ENCODE measurements at places on chromosomes 11 and 22.

- no peak for DNase-seq
Measured at GRCh38 chr11:113778111-113778910, 1.3 kb upstream of the CLDN25 start.

DNA sequence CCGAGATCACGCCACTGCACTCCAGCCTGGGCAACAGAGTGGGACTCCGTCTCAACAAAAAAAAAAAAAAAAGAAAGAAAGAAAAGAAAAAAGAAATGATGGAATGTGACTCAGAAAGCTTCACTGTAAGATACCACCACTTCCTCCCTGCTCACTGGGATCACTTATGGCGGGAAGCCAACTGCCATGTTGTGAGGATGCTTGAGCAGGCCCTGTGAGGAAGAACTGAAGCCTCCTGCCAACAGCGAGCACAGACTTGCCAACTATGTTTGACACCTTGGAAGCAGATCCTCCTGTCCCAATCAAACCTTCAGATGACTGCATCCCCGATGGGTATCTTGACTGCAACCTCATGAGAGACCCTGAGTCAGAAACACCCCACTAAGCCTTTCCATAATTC lies 8.3 kb downstream of the SEC14L6 start:
- no peak for DNase-seq

- no peak for DNase-seq
Measured at GRCh38 chr22:23065069-23065451, 5.3 kb upstream of the GNAZ start.

DNA sequence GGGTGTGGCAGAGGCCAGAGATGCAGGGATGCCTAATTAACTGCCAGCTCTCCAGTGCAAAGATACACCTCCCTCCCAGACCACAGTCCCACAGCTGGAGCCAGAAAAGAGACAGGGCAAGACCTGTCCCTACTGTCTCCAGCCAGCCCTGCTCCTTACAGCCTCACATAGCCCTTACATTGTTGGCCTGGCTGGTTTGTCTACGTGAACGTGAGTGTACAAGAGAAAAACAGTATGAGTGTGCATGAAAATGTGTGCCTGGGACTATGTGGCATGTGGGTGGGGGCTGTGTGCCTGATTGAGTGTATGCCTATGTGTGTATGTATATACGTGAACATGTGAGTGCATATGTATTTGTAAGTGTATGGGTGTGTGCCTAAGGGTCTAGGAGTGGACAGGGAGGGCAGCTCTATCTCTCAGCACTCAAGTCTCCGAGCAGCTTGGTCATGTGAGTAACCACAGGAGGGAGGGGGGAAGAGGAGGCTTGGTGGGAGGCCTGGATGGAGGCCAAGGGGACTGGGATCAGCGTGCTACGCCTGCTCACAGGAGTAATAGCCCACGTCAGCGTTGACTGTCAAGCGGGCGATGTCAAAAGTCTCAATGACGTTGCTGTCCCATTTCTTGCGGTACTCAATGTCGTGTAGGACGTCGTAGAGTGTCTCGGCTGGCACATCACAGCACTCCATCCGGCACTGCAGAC lies 6.6 kb upstream of the ARAP1 start:
- DNase-seq: no peak

- DNase-seq: no peak
Measured at GRCh38 chr22:44667829-44668189, 34.2 kb upstream of the PRR5 start.

- DNase-seq: no peak
Measured at GRCh38 chr22:47044722-47045535, 282.5 kb downstream of the TBC1D22A start.

DNA sequence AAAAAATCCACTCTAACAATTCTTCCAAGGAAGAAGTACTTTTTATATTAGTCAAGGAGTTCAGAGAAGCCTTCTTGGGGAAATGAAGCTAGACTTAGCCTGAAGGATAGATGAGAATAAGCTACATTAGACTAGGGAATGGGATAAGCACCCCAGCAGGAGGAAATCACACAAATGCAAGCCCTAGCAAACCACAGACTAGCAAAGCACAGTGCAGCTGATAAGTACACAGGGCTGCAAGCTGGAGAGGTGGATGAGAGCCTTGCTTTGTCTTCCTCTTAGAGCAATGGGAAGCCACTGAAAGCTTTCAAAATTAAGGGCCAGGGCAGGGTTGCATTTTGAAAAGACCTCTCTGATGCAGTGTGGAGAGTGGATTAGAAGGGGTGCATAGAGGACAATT lies 946.2 kb downstream of the LRRC4C start:
- no peak for DNase-seq

GRCh38 chr11:6717426-6717825 lies 34.3 kb upstream of the MRPL17 start:
- DNase-seq: no peak

DNA sequence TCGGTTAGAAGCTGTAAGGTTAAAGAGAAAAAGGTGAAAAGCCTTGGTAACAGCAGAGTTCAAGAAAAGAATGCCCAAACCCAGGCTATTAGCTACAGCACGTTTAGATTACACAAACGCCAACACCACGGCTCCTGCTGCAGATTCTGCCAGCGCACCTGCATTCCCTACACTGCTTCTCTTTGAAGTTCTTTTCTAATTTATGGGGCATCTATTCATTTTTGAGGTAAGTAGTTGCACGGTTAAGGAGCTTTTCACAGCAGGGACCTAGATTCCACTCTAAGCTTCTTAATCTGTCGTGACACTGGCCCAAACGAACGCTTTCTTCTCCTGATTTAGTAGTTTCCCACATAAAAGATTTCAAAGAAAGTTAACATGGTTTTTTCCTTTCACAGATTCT lies 38.0 kb upstream of the CHKA start:
- no peak for DNase-seq

DNA sequence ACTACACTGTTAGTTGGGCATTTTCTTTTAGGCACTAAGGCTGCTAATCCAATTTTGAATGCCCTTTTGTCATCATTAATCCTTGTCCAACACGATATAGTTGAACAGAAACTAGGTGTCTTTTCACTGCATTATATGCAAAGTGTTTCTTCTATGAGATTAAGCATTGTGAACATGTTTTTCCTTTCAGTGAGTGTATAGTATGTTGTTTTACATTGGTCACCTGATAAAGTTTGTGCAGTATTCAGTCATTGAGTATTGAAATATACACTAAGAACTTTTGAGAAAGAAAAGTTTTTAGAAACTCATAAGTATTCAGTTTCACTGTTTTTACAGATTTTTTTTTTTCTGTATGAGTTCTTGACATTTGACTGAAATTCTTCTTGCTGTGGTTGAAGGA lies 59.0 kb downstream of the ZC3H12C start:
- no peak for DNase-seq

GRCh38 chr11:111327908-111328624 lies 29.7 kb downstream of the POU2AF3 start:
- no peak for DNase-seq

DNA sequence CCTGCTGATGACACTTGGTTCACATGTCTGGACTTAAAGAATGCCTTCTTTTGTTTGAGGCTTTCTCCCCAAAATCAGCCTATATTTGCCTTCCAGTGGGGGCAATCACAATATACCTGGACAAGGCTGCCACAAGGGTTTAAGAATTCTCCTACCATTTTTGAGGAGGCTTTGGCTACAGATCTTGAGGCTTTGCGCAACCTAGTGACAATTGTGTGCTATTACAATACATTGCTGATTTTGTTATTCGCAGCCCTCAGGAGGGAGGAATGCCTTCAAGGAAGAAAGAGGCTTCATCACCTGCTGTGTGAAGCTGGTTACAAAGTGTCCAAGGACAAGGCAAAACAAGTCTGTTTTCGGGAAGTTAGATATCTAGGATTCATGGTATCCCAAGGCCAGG lies 50.8 kb upstream of the OR4C15 start:
- DNase-seq: no peak

DNA sequence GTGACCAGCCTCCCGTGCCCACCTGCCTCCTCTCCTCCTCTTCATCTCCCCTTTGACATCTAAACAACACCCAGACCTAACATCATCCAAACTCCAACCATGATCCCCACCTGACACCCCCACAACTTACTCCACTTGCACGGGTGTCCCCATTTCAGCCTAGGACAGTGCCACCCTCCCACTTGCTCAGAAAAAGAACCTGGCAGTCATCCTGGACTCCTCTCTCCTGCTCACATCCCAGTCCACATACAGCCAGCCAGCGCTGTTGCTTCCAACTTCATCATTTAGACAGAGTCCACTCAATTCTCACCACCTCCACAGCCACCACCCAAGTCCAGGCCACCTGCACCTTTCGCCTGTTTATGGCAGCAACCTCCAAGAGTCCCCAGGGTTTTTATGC lies 485.7 kb downstream of the MN1 start:
- DNase-seq: no peak

DNA sequence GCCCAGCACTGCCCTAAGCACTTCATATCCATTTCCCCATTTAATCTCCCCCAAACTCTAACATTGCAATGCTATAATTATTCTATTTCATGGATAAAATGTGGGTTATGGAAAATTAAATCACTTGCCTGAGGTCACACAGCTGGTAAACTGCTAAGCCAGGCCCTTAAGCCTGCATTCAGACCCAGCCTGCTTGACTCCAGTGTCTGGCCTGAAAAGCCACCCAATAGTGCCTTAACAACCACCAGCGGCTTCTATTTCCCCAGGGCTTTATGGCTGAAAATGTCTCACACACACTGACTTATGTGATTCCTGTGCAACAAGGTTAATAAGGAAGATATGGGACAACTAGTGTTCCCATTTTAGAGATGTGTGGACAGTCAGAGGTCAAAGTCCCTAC lies 178.5 kb upstream of the SNX19 start:
- DNase-seq: no peak

DNA sequence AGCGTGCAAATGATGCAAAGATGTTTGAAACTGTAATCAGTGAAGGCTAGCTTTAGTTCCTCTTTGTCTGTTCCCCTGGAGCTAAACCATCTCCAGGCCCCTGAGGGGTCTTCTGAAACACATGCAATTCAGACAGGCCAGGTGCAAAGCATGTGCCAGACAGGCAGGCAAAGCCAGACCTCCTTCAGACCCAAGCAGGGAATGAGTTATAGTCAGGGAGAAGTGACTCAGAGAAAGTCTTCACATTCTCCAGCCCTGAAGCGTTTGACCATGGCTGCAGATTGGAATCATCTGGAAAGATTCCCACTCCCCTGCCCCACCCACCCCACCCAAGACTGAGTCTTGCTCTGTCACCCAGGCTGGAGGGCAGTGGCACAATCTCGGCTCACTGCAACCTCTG lies 187.0 kb upstream of the ISX start:
- DNase-seq: no peak

- DNase-seq: no peak
Measured at GRCh38 chr22:44247346-44247745, 65.4 kb downstream of the SHISAL1 start.

DNA sequence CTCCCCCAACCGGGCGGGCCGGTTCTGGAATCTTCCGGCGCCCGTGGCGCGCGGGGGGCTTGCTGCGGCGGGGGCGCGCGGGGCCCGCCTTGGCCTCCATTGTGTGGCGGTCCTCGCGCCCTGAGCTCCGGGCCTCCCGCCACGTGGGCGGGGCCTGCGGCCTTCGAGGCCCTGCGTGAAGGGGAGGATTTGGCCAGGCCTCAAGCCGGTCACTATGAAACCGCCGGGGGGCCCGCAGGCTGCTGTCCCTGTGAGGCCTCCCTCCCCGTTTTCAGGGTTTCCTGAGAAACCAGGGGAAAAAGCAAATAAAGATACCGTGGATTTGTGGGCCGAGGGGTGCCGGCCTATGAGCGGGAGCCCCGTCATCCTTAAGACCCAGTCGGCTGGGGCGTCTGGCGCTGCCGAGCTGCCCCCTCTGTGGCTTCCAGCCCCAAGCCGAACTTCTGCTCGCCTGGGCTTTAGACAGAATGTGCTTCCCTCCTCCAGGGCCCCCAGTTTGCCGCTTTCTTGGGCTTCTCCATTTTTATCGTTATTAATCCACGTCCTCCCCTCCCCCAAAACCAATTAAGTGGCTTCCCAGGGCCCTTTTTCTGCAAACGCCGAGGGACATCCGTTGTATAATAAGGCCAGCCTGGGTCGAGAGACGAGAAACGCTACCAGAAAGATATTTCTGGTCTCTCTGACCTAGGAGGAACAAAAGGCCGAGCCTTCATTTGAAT lies 602 bp downstream of the EWSR1 start:
- DNase-seq: no peak

DNA sequence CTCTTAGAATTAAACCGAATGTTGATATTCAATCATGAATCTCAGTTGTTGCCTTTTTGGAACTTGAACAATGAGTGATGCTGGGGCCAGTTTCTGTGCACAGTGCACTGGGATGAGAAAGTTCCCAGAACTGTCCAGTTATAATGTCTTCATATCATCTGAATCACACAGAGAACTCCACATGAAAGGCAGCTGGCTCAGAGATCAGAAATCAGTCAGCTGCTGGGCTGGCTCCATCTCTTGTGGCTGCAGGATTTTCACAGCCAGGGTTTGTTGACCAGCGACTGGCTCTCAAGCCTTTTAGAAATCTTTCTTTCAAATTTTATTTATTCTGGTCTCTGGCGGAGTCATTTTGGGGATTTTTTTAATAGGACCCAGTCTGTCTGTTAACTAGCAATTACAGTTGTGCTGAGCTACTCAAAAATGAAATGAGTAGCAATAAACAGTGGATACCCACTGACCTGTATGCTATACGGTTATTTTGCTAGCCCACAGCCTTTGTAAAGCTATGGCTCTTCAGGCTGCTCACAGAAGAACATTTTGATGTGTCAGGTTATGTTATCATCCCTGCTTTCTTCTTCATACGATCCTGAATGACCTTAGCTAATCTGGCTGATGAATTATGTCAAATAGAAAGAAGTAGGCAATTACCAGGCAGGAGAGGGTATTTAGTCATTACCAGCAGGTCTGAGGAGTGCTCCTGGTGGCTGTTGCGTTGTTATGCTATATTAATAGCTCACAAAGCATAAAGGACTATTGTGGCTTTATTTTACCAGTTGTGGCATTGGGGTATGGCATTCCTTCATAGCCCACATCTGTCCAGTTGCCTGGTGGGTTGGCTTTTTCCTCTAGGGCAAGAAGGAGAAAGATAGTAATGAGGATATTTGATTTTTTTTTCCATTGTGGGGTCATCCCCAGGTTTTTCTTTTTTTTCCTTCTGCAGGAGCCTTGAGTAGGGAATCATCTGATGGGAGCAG lies 3.6 kb downstream of the FAT3 start:
- no peak for DNase-seq

GRCh38 chr22:18044548-18045271 lies 20.3 kb upstream of the MICAL3 start:
- DNase-seq: no peak
